ENCODE measurements at places on chromosomes 1 and 21. TPM values are rescaled to one million over a fixed set of nuclear protein-coding genes. Genes with fewer than 3 reads are reported as not detected.

- DNase-seq: no peak
These were observed 75.1 kb downstream of the ZFYVE9 start for GRCh38 chr1:52216907-52217458.

GRCh38 chr1:34070201-34070836 is 94.7 kb downstream of the CSMD2 start:
- no peak for DNase-seq

GRCh38 chr21:46188226-46189212 is 4.3 kb upstream of the SPATC1L start:
- DNase-seq: no peak

- DNase-seq: no peak
These were observed 44.6 kb downstream of the RASSF5 start for GRCh38 chr1:206551986-206552326.

GRCh38 chr1:86955678-86956077 is 41.2 kb downstream of the HS2ST1 start:
- DNase-seq: no peak

DNA sequence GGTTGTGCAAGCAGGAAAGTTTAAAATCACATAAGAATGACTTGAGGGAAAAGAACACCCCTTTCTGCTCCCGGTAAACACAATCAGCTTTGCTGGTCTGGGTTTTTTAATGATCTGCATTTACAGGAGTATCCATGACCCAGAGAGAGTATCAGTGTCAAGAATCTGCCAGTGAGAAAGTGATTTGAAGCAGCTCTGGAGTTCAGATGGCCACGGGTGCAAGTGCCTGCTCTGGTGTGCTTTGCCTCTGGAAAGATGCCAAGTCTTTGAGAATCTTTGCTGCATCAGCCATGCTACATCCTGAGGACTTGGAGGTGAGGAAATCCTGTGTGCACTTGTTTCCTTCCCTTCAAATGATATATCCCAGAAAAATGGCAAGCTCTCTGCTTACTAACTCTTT is 18.6 kb upstream of the MYSM1 start:
- DNase-seq: no peak

DNA sequence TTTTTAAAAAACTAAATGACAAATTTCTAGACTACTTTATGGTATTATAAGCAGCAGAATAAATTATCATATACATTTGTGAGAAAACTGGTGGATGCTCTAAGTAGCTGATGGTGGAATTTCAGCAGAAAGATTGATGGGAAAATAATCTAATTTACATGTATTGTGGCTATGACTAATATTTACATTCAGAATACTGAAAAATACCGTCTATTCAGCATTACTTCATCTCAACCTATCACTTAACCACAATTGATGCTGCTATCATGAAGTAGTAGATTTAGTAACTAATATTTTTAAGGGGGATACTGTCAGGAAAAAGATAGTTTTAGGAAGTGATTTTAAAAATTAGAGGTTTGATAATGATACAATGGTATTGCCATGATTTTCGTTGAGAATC is 137.9 kb downstream of the IFI44 start:
- no peak for DNase-seq

- no peak for DNase-seq
These were observed at the start of gene PRRX1 for GRCh38 chr1:170664093-170664827. PRRX1 (plus strand) TSS chr1:170664131; CDS start chr1:170664219, 88 bp downstream.

DNA sequence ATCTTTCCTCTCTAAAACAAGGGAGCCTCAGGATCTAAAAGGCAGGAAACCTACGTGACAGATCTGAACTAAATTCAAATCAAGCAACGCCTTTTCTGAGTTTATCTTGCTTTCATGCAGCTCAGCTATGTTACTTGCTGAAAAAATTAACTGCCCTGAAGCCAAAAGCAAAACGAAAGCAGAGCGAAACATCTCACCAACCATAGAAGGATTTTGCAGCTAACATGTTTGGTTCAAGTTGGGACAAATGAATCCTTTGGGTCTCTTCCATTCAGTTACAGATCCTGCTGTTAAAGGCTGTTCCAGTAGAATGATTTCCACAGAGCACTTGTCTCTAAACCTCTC is 482 bp downstream of the SLC2A5 start:
- no peak for DNase-seq

The CRP gene
- polyA plus RNA-seq: not detected

- no peak for DNase-seq
These were observed 8.2 kb upstream of the FNDC7 start for GRCh38 chr1:108704496-108704895.

DNA sequence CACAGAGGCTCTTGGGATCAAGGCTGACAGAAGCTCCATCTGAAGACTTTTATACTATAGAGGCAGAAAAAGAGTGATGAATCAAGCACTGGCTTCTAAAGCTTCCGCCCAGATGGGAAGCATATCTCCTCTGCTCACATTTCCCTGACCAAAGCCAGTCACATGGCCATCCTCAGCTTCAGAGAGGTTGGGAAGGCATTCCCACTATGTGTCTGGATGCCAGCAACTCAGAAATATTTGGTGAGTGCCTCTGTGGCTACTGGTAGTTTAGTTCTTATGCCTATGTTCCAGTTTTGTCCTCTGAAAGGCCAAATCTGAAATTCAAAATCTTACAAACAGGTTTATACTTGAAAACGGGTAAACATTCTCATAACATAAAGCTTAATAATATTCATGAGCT is 9.9 kb upstream of the DISC1 start:
- DNase-seq: no peak

DNA sequence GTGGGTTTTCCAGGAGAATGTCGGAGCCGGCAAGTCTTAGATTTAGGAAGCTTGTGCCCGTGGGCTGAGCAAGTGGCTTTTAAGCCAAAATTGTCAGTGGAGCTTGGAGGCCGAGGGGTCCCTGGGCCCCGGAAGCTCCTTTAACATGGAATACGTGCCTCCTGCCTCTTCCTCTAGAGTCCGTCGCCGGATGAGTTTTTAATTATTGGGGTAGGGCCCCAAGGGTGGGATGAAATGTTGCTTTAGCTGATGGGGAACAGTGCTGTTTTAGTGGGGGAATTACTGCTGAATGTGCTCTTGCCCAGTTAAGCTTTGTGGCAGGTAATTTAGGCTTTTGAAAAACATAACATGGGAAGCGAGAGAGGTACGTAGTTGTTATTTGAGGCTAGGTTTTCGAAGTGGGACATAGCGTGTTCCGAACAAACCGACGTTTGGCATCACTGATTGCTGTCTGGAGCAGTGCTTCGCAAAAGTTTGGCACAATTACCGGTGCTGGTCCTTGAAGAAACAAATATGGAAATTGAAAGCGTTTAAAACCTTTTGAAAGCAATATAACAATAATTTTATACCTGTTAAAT is 786 bp downstream of the RPL5 start:
- DNase-seq: no peak

The TNFSF4 gene
- 1.2 TPM for polyA plus RNA-seq

The SPRR2B gene
- not detected for polyA plus RNA-seq

DNA sequence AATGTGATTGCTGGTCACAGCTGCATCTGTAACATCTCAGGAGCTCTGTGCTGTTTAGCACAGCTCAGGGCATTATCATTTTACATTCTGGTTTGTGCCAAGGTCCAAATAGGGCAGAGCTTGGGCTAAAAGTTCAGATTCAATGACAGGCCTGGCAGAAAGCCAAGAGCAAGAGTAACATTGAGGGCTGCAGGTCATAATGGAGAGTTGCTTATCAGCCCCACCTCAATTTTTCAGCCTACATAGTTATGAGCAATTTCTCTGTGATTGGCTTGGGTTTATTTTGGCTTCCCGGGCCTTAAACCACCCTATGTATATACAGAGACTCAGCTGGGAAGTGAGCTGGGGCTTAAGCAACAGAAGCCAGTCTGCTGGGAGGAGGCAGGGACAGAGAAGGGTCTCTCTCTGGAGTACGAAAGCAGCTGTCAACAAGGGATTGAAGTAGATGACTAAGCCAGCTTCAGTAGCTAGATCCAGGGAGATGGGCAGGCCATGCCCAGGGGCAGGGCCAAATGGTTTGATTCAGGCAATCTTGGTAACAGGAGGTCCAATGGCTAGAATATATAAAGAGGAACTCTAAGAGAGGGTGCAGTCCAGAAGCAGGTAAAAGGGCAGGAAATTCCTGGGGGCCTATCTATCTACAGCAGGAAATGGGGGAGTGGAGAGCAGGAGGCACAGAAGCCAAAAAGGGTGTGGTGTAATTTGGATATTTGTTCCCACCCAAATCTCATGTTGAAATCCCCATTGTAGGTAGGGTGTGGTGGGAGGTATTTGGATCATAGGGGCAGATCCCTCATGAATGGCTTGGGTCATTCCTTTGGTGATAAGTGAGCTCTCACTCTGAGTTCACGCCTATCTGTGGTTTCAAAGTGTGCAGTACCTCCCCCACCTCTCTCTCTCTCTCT is 49.0 kb downstream of the BRINP2 start:
- no peak for DNase-seq

The TMEM240 gene
- 0.28 TPM for polyA plus RNA-seq

DNA sequence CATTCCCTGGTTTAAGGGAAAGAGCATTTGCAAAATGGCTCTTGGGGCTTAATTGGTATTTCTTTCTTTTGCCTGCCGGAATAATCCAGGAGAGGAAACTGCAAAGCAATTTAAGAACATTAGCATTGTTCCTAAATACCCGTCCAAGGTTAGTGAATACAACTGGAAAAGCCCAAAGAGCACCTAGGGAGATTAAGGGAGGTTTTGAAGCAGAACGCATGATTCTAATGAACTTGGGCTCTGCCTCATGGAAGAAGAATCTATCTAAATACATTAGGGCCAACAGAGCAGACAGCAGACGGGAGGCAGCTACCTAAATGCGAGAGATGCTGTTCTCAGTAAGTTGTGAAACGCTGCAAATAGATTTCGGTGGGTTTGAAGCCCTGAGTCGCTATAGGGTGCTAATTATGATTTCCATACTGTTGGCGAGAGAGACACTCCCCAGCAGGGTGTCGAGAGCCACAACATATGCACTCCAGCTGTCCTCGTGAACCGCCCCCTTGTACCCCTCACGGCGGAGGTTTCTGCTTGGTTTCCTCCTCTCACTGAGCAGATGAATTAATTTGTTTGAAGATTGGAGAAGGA is 326.7 kb upstream of the CAMK1G start:
- no peak for DNase-seq

GRCh38 chr21:32768530-32768929 is 3.0 kb downstream of the PAXBP1 start:
- no peak for DNase-seq

DNA sequence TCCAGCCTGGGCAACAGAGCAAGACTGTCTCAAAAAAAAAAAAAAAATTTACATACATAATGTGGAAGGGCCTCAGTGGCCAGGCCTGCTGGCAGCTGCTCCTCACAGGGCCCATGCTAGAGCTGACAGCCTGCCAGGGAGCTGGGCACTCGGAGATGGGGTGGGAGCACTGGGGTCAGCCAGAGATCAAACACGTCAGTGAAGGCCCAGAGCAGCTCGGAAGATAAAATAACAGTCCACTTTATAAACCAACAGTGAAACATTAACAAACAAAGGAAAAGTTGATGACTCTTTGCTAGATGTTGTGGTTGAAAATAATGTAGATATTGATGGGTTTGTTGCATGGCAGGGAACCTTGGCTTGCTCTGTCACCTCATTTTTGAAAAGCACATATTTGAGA is 42.7 kb downstream of the ATP5PF start:
- DNase-seq: no peak

DNA sequence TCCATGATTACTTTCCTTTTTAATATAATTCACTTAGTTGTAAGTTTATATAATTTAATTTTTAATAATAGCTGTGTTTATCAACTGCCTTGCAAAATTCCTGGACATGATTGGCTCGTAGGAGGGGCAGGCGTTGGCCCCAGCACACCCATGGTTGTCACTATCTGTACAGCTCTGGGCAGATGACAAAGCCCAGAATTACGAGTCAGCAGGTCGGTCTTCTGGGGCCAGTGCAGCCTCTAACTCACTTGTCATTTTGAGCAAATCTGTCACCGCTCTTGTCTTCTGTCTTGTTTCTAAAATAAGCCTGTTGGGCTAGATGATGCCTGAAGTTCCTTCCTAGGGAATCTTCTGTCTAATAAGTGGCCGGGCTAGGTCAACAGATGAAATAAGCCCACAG is 21.4 kb upstream of the LRRC38 start:
- no peak for DNase-seq

GRCh38 chr1:60874718-60875117 is 207.6 kb upstream of the NFIA start:
- peak; percentile 19 for DNase-seq

The CELA2A gene
- not detected for polyA plus RNA-seq

DNA sequence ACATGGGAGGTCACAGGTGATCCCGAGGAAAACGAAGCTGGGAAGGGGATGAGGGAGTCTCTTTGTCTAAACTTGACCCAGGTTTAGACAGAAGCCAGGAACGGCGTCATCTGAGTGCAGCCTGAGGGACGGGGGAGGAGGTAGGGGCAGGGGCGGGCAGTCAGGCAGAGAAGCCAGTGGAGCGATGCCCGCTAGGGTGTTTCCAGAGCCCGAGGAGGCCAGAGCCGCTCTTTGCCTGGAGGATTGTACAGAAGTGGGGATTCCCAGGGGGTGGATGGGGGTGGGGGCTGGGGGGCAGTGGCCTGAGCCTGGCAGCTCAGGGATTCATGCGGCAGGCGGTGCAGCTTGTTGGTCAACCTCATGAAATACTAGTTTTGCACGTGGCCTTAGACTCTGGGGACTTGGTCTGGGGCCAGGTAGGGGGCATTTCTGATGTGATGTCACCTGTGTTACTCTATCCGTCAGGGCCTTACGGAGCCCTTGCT is 58.4 kb downstream of the VPS26C start:
- DNase-seq: no peak

DNA sequence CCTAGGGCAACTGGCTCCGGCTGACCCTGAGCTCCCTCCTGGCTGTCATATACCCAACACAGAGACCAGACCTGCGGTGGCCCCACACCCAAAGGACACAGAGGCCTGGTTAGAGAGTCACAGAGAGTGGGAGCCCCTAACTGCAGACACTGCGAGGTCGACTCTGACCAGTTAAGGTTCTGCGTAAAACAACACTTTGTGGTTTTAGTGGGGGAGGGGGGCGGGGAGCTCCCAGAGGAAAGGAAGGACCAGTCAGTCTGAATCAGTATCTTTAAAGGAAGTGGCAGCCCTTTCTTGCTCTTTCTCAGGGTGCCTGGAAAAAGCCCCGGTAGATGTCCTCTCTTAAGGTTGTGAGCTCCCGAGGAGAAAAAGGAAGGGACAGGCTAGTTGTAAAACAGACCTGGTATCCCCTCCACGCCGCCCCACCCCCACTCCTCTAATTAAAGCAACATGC is 2.4 kb downstream of the SSBP3 start:
- no peak for DNase-seq

- DNase-seq: no peak
These were observed 943 bp upstream of the KIAA0040 start for GRCh38 chr1:175193527-175193910.

- DNase-seq: no peak
These were observed 97.1 kb downstream of the ARHGEF10L start for GRCh38 chr1:17636612-17637011.

GRCh38 chr1:182631954-182632353 is 27.8 kb upstream of the RGS16 start:
- no peak for DNase-seq

GRCh38 chr1:159076438-159077119 is at the start of gene AIM2:
AIM2 (minus strand) TSS chr1:159076766; CDS start chr1:159073499, 3,267 bp downstream.
- DNase-seq: no peak

GRCh38 chr1:219460896-219461815 is 151.7 kb downstream of the ZC3H11B start:
- no peak for DNase-seq

- DNase-seq: no peak
These were observed 125.8 kb downstream of the XPR1 start for GRCh38 chr1:180757657-180758056.
